GM23338 (cell line): ENCODE measurements at places on chromosomes 2 and 18. TPM values are rescaled to one million over a fixed set of nuclear protein-coding genes. Genes with fewer than 3 reads are reported as not detected.

DLX1 gene
- not detected in 2 replicates for total RNA-seq

RETREG2 gene
- 35.1 and 41.8 TPM in 2 replicates for total RNA-seq

HOXD1 gene
- 0.39 TPM in 1 of 2 replicates, not detected in the other for total RNA-seq

CD226 gene
- 0.04 TPM in 1 of 2 replicates, not detected in the other for total RNA-seq
